Fibroblast of skin of right biceps (primary cell): ENCODE measurements at places on chromosomes 5 and 9.

DNA sequence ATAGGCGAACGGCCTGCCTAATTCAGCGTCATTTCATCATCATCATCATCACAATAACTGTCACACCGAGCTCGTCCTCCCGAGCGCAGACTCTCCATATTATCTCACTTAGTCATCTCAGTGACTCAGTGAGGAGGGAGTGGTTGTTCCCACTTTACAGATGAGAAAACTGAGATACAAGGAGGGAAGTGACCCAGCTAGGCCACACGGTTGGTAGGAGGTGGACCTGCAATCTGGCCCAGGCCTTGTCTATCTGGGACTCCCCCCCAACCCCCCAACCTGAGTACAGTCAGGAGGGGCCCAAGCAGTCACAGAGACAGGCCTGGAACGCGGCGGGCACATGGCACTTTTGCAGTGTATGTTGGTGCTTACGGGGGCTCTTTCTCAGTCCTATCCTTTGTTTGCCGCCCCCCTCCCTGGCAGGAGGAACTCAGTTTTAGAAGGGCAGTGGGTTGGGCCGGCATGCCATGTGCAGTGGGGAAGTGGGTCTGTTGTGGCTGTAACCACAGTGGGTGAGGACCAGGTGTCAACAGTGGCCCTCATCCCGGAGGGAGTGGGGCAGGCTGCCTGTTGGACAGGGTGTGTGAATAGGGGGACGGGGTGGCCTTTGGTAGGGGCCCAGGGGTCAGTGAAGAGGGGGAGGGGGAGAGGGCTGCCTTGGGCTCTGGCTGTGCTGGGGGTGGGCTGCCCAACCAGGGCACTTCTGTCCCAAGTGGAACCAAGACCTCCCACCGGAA lies 1.7 kb upstream of the RXRA start:
- DNase-seq: peak; percentile 82

DNA sequence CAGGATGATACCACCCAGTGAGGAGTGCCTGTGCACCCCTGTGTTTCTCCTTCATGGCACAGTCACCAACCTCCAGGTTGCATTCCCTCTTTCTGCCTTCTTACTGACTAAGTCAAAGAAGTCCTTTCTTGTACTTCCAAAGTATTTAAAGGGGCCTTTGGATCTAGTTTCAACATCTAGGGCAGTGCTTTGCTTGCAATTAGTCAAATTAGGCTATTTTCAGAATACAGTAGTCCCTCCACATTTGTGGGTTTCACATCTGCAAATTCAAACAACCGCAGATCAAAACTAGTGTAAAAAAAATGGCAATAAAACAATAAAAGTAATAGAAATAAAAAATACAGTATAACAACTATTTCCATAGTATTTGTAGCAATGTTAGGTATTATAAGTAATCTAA lies 333.9 kb upstream of the SEMA6A start:
- DNase-seq: no peak

GRCh38 chr9:127158786-127159324 lies 36.4 kb upstream of the ANGPTL2 start:
- no peak for DNase-seq

DNA sequence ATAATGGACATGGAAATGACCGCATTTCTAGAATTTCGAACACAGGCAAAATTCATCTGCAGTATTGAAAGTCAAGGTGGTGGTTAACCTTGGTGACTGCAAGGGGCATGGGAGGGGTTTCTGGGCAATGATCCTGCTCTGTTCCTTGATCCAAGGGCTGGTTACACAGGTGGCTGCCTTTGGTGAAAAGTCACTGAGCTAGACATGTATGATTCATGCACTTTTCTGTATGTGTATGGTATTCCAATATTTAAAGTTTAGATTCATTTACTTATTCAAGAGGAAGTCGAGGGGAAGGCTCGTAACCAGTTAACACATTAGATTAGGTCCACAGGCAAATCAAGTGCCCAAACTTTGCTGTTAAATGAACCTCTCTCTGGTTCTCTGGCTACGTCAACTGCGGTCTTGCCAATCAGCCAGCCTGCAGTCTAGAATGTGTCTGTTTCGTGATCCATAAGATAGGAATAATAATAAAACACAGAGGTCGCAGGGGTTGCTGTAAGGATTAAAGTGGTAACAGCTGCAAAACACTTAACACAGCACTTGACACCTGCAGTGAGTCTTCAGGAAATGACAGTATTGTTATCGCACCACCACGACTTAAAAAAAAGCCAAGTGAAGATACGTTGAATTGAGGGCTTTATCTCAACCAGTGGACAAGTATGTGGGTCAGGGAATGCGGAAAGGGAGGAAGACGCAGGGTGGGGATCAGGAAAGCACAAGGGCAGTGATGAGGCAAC lies 92.5 kb downstream of the TLE1 start:
- DNase-seq: no peak

DNA sequence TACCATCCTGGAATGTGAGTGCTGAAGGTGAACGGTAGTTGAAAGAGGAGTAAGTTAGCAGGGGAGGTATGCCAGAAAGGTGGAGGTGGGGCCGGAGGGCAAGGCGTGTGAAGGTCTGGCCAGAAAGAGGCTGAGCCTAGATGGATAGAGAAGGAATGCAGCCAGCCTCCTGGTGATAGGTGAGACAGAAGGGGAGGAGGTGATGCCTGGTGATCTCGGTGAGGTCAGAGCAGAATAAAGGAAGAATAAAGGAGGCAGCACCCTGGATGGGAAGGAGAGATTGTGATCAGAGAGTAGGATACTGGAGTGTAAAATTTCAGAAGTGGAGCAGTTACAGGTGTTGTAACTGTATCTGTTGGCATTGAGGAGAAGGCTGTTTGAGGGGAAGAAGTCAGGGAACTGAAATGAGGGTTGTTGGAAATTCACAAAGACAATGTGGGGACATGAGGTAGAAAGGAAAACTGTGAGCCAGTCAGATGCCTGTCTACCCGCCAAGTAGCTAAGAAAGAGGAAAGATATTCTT lies 2.0 kb downstream of the GNG10 start:
- DNase-seq: no peak

- peak; percentile 49 for DNase-seq
Measured at GRCh38 chr9:137077010-137077747, at the start of gene UAP1L1. Gene UAP1L1, plus strand, starts transcription at chr9:137077517. Its CDS starts 16 bp downstream, at chr9:137077533.

DNA sequence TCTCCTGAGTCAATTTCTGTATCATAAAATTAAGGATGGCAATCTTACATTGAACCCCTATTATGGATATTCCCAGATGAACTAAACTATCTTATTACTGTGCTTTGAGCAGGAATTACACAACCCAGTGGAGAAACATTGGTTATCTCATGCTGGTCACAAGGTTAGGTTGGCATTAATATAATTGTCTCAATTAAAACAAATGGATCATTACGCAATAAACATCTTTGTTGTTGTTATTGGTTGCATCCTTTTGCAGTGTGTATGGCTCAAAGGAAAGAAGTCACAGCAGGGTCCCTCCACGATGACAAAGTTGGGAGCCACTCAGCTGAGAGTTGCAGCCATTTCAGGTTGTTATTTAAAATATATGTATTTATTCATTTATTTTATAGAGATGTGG lies 297.0 kb upstream of the KLF4 start:
- no peak for DNase-seq

GRCh38 chr5:19795218-19795617 lies 192.8 kb downstream of the CDH18 start:
- peak; percentile 31 for DNase-seq

- DNase-seq: no peak
Measured at GRCh38 chr9:87139099-87139730, 191.9 kb upstream of the GAS1 start.

DNA sequence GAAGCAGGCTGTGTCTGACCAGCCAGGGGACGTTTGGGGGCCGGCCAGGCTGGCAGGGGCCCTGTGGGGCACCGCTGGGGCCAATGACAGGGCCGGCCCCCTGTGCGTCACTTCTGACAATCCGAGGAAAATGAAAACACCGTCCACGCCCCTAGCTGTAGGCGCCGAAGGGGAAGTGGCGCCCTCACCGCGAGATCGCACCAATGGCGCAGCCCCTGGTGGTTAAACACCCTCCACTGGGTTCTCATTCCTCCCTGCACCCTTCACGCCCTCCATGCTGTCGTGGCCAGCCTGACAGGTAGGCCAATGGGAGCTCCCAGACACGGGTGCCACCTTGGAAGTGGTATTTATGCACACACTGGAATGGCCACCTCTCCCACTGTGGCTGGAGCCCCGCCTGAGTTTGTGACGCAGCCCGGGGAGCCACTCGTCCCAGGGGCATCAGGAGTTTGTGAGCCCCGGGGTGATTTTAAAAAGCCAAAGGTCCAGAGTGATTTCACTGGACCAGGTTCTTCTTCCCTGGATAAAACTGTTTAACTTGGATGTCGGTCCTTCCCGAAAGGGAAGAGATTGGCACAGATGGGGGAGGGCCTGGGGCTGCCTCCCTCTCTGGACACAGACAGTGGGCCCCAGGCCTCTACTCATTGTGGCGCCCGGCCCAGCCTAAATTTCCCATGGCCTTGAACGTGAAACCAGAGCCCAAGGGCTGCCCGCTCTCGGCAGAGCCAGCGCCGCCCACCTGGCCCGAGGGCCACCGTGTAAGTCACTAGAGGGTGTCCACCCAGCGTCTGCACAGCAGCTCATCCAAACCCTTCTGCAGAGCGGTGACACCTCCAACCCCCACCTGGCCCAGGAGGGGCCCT lies 49.7 kb downstream of the NKD2 start:
- no peak for DNase-seq

DNA sequence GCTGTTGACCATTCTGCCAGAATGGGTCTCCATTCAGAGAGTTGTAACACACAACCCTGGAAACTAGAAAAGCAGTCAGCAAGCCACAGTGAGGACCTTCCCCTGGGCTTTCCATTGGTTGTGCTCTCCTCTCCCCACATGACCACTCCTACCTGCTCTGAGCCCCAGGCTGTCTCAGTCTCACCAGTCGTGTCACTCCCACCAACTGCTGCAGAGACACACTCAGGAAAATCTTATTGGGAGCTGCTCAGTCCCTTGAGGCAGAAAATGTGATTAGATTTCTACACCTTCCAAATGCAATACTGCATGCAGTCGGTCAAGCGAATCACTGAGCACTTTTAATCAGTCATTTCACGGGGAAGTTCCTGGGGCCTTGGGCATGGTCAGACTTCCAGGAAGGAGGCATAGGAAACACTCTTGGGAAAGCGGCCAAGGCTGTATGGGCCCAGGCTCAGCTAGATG lies 284.2 kb upstream of the NMUR2 start:
- no peak for DNase-seq

GRCh38 chr5:91176288-91177016 lies 206.7 kb downstream of the ARRDC3 start:
- DNase-seq: no peak

DNA sequence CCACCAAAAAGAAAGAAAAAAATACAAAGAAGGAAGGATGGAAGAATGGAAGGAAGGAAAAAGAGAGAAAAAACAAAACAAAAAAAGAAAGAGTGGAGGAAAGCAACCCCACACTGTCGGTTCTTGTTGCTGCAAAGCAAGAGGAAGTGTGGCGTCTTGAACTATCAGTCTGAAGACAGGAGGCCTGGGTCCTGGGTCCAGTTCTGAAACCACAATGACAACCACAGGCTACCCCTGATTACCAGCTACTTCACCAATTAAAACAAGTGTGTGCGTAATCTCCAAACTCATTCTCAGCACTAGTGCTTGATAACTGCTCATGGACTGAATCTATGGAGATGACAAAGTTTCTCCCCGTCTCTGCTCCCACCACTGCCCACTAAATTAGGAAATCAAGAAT lies 93.7 kb downstream of the RASEF start:
- DNase-seq: no peak

- no peak for DNase-seq
Measured at GRCh38 chr5:83510260-83510659, 38.7 kb downstream of the VCAN start.

DNA sequence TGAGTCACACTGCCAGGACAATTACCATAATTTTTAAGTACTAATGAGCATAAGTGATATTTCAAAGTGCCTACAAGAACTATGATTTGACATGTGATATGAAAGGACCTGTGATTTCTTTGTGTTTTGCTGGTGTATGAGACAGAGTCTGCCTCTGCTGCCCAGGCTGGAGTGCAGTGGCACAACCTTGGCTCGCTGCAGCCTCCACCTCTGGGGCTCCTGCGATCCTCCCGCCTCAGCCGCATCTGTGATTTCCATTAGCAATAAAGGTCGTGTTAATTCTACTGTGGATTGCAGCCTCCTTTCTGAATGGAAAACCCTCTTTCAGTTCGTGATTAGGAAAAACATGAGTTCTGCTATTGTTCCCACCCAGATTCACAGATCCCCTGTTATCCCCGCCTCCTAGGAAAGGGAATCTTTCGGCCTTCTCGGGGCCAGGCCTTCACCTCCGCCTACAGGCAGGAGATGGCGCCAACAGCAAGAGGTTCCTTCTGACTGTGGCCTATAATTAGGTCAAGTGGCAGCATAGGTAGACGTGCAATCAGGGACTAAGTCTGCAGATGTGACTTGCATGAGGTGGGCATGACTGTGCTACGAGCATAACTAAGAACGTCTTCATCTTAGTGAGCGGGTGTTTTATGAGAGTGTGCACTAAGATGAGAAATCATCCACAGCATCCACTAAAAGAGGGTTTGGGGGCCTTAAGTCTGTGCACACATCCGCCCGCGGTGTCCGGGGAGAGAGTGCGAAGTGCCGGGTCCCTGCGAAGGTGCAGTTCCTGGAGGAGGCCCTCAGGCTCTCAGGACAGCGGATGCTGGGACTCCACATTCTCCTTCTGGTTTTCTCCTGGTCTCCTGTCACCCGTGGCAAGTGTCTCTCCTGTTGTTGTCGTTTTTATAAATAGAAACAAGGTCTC lies 23.1 kb downstream of the TRIM7 start:
- peak; percentile 68 for DNase-seq

DNA sequence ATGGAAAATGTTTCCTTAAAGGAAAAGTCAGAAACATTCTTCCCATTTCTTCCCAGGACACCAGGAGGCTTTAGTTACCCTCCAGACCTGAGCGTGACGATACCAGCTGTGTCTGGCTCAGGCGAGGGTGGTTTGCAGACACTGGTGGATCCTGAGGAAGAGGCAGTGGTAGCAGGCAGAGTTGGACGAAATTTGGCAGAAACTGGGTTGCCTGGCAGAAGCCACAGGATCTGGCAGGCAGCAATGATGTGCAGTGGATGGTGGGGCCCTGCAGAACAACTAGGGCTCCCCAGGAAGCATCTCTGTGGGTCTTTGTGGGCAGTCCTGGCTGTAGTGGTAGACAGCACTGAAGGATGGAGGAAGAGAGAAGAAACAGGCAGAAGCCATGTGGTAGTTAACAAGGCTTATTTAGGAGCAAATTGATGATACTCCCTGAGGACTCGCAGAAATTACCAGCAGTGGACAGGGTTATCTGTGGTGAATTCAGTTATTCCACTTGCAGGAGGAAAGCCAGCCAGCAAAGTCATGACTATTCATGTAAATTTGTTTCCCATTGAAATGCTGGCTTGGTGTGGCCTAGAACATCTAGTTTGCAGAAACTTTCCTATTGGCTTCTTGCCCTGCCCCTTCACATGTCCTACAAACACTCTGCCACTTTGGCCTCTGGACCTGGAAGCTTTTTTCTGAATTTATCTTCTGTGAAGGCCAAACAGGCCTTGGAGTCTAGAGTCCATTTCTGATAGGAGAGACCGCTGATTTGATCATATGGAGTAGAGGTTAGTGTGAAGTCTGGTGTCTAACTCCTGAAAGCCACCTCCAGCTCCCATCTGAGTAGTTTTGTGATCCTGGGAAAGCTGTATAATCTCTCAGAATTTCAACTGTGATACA lies 212.0 kb downstream of the DMRT2 start:
- no peak for DNase-seq

- no peak for DNase-seq
Measured at GRCh38 chr9:76571288-76571687, 112.3 kb downstream of the GCNT1 start.
